Stimulated activated CD4-positive, alpha-beta T cell treated with anti-CD3 and anti-CD28 coated beads, Interleukin-4, amount 100 ng/mL, for 1 hour (primary cell): ENCODE measurements at places on chromosomes 2 and 18.

GRCh38 chr18:58960946-58961722, 96.5 kb downstream of the ZNF532 start:
- no peak for DNase-seq

GRCh38 chr2:230347659-230348305, 20.8 kb downstream of the SP140L start:
- DNase-seq, result no peak

DNA sequence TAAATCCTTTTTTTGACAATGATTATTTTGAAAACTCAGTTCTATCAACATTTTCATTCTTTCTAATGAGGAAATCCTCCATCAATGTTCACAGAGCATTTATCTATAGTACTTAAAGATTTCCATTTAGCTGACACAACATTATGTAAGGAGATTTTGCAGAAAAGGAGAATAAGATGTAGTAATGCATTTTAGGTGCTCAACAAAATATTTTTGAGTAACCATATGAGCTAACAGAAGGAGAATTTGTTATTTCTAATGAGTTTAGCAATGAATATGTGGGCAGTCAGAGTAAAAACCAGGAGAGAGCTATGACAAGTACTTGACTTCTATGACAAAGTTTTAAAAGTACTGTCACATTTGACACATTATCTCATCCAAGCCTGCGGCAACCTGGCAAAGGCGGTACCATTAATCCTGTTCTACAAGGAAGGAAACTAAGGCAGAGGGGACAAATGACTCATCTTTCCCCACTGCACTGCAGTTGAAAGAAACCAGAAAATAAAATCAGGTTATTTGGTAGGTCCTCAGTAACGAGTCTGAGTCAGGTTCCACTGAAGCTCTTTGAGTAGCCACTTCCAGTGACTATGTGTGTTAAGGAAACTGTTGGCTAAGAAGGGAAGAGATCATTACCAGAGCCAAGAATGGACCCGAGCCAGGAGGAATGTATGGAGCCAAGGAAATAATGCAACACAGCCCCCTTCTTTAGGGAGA, 134.1 kb upstream of the ITGB6 start:
- DNase-seq, result no peak

DNA sequence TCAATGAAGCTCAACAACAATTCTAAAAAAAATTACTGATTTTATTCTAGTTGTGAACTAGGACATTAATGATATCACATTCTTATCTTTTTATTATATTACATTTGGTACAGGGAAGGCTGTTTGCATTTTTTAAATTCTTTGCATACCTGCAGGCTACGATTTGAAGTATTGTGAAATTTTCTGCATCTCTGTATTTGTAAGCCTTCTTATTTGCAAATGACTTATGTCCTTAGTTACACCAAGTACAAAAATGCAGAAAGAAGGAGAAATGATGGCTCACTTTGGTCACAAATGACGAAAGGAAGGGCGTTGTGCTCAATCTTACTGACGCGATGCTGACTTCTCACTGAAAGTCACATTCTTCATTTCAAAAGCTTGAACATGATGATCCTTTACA, 227.5 kb upstream of the SOX11 start:
- DNase-seq, result no peak

DNA sequence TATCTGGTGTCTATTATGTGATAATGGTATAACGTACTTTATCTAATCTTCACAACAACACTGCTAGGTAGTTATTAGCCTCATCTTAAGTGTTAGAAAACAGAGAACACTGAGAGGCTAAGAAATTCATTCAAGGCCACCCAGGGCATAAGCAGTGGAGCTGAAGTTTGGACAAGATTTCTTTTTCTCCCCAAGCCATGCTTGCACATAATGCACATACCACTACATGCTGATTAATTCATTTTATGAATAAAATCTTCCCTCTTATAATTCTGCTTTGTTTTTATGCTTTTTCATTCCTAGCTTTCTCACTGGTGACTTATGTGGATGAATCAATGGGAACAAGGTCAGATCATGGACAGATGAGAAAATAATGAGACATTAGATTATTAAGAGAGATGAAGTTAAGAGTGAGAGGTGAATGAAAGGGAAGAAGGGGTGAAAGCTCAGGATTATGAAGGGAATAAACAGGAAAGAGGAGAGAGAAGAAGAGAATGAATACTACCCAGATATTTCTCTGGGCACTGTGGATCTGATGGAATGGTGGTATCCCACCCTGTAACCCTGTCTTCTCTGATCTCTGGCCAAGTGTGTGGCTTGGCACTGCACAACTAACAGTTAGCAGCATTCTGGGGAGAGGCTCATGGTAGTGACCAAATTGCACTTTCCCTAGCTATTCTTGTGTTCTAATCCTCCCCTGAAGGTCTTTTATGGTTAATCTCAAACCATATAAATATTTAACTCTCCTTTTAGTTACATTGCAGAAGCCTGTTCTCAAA, 17.7 kb upstream of the GALNT3 start:
- DNase-seq, result no peak

- DNase-seq, result no peak
Observed at GRCh38 chr2:128593879-128594650, 275.4 kb upstream of the HS6ST1 start.

- DNase-seq, result no peak
Observed at GRCh38 chr2:111202266-111203040, 81.7 kb downstream of the BCL2L11 start.

GRCh38 chr18:46660957-46661749, 4.1 kb upstream of the LOXHD1 start:
- DNase-seq, result no peak

GRCh38 chr18:72056171-72056570, 488.0 kb downstream of the CBLN2 start:
- no peak for DNase-seq

DNA sequence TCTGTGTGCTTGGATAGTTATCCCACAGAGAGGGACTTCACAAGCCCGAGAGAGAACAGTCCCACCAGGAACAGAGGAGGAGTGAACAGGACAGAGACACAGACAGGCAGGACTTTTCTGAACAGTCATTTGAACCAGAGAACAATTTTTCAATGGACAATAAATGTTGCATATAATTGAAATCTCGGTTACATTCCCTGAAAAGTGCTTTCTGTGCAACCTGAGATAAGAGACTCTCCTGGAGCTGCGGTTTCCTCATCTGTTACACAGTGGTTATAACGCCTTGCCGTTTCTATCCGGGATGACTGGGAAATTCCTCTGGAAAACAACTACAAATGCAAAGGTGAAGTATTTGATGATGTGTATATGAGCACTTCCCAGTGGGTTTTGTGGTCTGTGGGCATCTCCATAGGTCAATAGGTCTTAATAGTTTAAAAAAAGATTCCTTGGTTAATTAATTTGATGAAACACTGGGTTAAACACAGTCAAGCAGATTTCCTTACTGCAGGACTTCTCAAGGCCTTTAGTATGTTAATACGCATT, 87.2 kb upstream of the HPCAL1 start:
- DNase-seq, result no peak

DNA sequence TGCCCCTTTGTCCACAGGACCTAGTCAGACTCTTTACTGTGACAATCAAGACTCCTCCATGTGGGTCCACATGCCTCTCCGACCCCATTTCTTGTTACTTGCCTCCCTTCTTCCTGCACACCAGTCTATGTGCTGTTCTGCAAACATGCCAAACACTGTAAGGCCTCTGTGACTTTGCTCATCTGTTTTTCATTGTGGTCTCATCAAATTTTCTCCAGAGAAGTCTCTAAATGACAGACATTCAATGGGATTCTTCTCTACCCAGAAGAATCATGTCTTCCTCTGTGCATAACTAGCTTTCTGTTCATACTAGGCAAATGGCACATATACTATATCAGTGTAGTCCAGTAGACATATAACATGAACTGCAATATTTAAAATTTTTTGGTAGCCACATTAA, 43.0 kb upstream of the KCNE4 start:
- DNase-seq, result no peak

DNA sequence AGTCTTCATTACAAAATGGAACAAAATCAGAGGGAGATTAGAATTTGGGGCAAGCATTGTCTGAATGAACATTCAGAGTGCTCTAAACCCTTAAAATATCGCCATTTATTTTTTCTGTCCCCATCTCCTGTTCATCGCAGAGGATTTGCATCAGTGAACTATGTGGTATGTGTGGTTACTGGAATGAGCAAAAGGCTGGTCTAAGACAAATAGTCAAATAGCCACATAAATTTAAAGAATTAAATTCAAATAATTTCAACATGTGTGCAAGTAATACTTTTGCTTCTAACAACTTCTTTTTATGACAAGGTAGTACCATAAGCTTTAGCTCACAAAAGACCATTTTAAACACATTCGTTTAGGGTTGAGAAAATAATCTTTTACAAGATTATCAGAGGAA, 82.6 kb upstream of the ST8SIA3 start:
- no peak for DNase-seq

GRCh38 chr18:44793194-44793593, 112.5 kb downstream of the SETBP1 start:
- no peak for DNase-seq

- DNase-seq, result peak; percentile 54
Observed at GRCh38 chr2:240586919-240587800, 626 bp downstream of the CAPN10 start.

DNA sequence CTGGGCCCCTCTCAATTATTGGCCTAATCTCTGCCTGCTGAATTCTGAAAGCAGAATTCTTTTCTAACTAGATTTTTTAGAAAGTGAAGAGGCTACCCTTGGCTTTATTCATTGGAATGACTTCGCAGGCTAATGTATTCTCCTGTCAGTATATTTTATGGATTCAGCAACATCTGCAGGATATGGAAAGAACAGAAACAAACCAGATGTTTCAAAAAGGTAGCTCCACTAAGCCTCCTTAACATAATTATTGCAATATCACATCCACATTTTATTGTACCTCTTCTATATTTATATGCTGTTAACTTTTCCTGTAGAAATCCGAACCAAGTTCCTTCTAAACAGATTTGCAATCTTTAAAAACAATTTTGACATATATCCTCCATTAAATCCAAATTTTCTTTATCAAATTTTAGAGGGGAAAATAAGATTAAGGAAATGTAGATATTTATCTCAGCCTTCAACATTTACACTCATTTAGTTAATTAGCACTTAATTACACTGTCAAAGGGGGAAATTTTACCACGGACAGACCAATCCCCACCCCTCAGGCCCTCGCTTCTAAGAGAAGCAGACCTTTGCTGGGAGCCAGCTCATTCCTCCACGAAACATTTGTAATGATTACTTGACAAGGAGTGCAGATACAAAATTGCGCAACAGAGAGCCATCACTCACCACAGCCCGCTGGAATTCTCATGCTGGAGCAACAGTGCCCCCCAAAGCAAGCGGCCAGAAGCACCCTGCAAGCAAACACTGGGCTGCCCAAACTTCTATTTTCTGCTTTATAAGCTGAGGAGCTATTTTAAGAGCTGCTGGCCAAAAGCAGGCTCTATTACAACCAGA, 253.4 kb downstream of the ETAA1 start:
- no peak for DNase-seq

DNA sequence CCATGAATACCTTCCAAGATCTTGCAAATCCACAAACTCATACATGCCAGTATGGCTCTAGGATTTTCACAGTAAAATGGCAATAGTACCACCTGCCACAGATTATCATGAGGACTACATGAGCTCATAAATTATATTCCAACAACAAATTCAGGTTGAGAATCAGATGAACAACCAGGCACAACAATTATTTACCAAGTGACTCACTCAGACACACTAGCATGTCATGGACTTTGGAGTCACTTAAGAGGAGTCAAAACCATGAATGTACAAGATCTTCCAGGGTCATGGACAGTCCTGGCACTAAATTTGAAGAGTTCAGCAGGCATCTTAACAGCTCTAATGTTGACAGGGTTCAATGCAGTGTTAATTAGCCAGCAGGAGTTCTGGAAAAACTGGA, 34.4 kb upstream of the BZW1 start:
- no peak for DNase-seq

GRCh38 chr18:55272510-55273243, 313.4 kb upstream of the CCDC68 start:
- DNase-seq, result no peak

DNA sequence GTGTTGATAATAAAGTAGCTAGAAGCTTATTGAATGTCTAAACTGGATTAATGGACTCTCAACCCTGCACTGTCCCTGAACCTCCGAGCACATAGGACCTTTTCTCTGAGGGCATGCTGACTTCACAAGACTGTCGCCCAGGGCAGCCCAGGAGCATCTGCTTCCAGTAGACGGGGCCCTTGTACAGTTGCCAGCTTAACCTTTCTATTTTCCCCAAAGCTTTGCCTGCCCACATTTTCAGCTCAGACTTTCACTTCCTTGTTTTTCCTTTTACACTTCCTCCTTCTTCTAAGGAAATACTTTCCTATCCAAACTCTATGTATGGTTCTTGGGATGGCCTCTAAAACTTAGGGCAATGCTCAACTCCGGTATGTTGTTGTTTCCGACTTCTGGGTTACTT, 1.3 kb downstream of the VWA3B start:
- DNase-seq, result no peak

- no peak for DNase-seq
Observed at GRCh38 chr2:204691911-204692510, 146.7 kb downstream of the PARD3B start.

GRCh38 chr2:26193578-26194231, 20.8 kb downstream of the GAREM2 start:
- DNase-seq, result no peak

DNA sequence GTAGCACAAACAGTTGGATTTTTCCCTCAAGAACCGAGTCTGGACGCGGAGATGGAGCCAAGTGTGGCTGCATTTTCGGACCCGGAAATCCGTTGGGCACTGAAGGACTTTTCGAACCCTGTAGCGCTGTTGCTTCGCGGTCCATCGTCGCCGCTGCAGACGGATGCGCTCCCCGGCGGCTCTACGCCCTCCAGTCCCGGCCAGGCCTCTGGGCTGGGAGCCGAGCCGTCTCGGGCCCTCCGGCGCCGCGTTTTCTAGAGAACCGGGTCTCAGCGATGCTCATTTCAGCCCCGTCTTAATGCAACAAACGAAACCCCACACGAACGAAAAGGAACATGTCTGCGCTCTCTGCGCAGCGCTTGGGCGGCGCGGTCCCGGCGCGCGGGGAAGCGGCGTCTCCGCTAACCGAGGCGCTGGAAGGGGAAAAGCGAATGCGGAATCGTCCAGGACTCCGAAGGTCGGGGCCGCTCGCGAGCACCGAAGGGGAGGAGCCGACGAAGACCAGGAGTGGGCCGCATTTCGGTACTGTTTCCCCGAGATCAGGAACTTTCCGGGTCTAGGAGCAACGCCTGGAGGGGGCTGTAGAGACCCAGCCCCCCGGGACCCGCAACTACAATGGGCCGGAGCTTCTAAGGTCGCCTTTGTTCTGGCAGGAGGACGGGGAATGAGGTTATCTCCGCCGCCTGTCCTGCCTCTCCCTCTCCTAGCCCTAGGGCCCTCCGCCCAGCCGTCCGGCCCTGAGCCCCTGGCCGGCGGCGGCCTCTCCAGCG, 3.2 kb downstream of the EMX1 start:
- peak; percentile 46 for DNase-seq
